HS-27A (cell line): ENCODE measurements at places on chromosomes 13 and 19.

- DNase-seq, result no peak
Measured at GRCh38 chr13:28349371-28349770, 145.6 kb downstream of the FLT1 start.

DNA sequence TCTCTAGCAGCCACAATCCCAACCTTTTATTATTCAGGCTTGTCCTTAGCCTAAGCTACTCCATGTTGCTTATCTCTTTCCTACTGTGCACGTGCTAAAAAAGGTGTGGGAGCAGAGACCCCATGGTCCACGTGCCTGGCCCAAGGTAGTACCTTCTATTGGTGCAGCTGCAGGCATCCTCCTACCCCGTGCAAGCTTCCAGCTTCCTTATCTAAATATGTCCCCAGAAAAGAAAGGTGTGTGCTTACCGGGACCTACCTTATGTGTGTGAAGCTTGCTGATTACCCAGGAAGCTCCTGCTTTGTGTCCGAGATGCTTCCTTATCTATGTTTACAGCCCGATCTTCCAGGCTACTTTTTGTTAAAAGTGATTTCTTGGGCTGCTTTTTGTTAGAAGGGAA lies 2382.4 kb downstream of the PCDH9 start:
- no peak for DNase-seq

- no peak for DNase-seq
Measured at GRCh38 chr13:43425234-43425633, 361.5 kb downstream of the ENOX1 start.

GRCh38 chr19:17577457-17578097 lies 22.1 kb downstream of the COLGALT1 start:
- DNase-seq, result no peak

GRCh38 chr19:4578552-4579248 lies 19.2 kb upstream of the SEMA6B start:
- DNase-seq, result no peak

DNA sequence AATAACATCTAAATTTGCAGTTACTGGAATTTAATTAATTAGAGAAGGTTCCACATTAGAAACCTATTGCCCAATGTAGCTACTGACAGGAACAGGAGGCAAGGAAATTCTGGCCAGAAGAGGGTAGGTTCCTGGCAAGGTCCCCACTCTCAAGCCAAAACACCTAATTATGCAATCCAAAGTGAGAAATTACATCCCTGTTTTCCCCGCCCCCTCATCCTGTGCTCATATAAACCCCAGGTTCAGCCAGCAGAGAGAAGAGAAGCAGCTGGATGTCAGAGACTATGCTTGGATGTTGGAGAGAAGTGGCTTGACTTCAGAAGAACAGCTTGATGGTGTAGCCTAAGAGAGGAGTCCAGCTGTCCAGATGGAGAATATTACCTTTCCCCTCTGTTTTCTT lies 951.3 kb upstream of the PRR20A start:
- DNase-seq, result no peak

DNA sequence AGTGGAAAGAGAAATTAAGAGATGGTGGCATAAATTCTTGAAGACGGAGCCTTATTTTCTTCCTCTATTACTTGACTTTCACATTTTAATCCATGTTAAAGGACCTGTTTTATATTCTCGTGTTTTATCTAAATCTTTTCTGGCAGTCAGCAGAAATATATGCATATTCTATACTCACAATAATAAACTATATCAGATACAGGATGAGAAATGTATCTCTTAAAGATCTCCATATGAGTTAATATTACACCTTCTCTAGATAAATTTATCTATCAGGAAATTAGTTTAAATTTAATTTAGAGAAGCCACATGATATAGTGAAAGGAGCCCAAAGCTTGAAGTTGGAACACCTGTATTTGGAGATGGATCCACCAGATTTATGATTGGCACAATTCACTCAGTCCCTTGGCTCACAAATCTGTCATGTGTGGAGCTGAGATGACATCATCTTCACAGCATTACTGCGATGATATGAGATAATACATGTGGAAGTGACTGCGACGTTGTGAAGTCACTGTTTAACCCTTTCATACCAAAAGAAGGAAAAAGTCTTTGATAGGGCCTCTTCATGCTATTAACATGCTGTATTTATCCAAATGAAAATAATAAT lies 216.4 kb downstream of the FGF14 start:
- no peak for DNase-seq

- DNase-seq, result no peak
Measured at GRCh38 chr13:27691207-27691606, 69.5 kb downstream of the POLR1D start.

- no peak for DNase-seq
Measured at GRCh38 chr19:18771328-18772242, 19.5 kb downstream of the COMP start.

DNA sequence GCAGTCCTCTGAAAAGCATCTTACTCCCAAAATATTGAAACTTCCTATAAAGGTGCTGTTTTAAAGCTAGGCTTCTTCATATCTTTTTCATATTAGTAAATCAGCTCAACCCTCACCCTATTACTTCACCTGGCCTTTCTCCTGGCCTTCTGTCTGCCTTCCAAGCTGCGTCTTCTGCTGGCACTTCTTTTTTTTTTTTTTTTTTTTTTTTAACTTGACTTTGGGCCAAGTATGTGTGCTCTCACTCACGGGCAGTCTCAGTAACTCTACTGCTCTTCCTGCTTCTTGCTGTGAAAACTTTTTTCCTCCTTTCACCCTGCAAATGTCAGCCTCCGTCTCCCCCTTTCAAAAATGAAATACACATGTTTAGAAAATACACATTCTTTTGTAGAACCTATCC lies 41.2 kb upstream of the KCTD4 start:
- DNase-seq, result no peak

- no peak for DNase-seq
Measured at GRCh38 chr19:55197528-55197927, 11.8 kb downstream of the PTPRH start.

- no peak for DNase-seq
Measured at GRCh38 chr13:80115616-80116015, 225.3 kb downstream of the SPRY2 start.

GRCh38 chr13:114260814-114261213 lies 20.6 kb upstream of the UPF3A start:
- no peak for DNase-seq

DNA sequence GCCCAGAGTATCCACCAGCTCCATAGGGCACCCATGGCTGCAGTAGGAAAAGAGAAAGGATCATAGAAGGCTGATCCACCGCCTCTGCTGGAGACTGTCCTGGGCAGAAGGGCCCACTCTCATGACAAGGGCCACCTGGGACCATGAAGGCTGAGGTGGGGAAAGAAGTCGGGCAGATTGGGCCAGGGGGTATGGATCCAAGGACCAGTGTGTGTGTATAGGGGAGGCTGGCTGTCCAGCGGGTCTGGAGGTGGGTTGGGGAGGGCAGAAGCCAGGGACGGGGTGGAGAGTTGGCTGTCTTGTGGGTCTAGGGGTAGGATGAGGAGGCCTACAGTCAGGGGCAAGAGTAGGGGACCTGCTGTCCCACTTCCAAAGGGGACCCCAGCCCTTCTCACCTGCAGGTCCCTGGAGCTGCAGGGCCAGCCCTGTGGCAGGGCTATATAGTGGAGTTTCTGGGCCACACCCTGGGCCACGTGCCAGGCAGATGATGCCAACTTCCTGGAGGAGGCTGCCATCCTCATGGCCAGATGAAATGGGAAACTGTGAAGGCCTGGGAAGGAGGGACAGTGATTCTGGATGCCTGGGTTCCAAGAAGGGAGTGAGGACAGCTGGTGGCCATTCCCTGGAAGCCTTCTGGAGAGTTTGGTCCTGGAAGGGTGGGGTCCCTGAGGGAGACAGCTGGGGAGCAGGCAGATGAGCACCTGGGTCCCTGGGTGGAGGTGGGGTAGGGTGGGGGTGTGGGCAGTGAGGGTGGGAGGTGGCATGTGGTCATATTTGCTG lies at the start of gene FCGBP:
TSS of gene FCGBP (minus strand) at position 51 of the 780 bp plus-strand sequence.
- no peak for DNase-seq

DNA sequence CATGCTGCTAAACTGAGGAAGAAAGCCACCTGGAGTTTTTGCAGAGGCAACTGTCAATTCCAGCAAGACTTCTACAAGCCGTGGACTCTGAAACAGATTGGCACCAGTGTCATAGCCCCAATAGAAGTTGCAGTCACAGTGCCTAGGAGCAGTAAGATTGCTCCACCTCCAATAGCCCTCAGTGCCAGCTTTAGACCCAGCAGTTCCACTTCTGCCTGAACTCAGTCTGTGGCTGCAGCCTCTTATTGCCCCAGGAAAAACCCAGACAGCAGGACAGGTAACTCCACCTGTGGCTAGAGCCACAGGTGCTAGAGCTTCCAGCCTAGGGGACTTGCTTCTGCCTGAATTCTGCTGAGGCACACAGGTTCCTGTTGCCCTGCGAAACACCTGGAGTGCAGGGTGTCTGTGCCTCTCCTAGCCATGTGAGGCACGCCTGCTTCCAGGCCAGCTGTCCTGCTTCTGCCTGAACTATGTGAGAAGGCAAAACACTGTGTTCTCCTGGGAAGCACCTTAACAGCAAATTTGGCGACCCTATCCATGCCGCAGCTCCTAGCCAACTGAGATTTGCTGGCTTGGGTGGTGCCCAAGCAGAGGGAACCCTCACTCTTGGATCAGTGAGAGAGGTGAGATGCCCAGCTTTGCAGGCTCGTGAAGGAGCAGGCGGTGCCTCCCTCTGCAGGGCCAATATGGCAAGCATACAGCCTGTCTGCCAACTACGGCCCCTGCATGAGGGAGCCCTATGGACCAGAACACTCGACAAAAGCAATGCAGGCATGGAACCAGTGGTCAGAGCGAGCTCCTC lies 607.6 kb downstream of the PCDH17 start:
- DNase-seq, result no peak

GRCh38 chr13:69857183-69857821 lies 250.3 kb upstream of the ATXN8OS start:
- DNase-seq, result no peak

DNA sequence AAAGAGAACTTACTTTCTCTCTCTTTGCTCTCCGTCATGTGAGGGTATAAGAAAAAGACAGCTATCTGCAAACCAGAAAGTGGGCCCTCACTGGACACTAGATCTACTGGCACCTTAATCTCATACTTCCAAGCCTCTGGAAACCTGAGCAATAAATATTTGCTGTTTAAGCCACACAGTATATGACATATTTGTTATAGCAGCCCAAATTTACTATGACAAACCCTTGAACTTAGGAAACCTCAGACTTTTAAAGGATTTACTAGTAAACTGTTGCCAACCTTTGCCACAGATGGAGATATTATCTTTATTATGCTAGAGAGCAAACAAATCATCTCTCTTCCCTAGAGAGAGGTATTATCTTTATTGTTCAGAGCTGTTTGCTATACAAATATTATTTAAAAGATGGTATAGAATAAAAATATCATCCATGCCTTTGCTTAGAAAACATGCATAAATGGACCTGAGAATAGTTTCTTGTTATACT lies 1446.1 kb downstream of the SLITRK1 start:
- no peak for DNase-seq

DNA sequence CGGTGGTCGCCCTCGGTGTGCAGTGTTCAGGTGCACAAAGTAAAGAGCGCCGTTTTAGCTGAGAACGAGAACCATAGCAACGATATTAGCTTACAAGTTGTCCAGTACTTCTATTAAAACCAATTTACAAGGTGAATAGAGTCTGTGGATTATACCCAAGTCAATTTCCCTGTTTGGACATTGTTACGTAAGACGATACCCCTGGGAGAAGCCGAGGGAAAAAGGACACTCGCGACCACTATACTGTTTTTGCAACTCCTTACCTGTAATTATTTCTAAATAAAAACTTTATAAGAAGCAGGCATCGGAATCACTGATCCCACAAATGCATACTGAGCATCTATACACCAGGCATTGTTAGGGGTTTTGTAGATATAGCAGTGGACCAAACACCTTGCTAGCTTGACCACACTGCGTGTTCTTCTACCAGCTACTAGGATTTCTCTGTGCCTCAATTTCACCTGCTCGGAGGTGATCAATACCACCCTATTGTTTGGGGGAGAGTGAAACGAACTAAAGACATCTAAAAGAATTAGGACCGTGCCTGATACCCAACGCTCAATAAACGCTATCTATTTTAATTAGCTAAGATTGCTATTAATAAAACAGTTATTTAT lies 488 bp upstream of the EEF2 start:
- no peak for DNase-seq

DNA sequence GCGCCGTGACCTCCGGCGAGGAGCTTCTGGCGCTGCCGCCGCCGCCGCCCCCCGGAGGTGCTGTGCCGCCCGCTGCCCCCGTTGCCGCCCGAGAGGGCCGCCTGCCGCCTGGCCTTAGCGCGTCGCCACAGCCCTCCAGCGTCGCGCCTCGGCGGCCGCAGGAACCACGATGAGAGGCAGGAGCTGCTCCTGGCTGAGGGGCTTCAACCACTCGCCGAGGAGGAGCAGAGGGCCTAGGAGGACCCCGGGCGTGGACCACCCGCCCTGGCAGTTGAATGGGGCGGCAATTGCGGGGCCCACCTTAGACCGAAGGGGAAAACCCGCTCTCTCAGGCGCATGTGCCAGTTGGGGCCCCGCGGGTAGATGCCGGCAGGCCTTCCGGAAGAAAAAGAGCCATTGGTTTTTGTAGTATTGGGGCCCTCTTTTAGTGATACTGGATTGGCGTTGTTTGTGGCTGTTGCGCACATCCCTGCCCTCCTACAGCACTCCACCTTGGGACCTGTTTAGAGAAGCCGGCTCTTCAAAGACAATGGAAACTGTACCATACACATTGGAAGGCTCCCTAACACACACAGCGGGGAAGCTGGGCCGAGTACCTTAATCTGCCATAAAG lies 4.8 kb downstream of the PDX1 start:
- DNase-seq, result no peak
